Fibroblast of skin of abdomen (primary cell): ENCODE measurements at places on chromosomes 16 and 17.
A peak's percentile ranks its signal among the peaks of the same experiment; 100 is the strongest.

- peak; percentile 45 for DNase-seq
Observed at GRCh38 chr17:39229274-39229913, 3.6 kb upstream of the STAC2 start.

GRCh38 chr17:28324781-28325180, 5.8 kb downstream of the TMEM97 start:
- DNase-seq, result no peak

GRCh38 chr16:13936596-13937081, 16.7 kb downstream of the ERCC4 start:
- DNase-seq, result peak; percentile 67

DNA sequence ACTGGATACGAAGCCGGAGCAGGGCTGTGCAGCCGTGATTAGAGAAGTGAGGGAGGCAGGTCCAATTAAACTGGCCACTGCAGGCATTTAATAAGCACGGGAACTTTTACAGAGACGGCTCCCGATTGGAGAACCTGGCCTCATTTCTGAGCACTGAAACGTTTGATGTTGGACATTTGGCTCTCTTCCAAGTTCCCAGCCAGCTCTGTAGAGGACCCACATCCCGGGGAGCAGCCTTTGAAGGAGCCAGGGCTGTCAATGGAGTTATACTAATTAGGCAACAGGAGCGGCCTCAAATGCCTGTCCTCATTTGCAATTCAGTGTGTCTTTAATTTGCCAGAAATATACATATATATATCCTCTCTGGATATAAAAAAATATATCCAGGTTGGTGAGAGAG, 499.4 kb upstream of the C16orf82 start:
- DNase-seq, result no peak

GRCh38 chr17:42577140-42577531, 393 bp downstream of the PSMC3IP start:
- no peak for DNase-seq

- DNase-seq, result no peak
Observed at GRCh38 chr17:76537578-76538280, at the start of gene CYGB. CYGB (minus strand) TSS chr17:76537709; CDS start chr17:76537542, 167 bp downstream.

GRCh38 chr17:30600830-30601494, 123.8 kb downstream of the GOSR1 start:
- no peak for DNase-seq

DNA sequence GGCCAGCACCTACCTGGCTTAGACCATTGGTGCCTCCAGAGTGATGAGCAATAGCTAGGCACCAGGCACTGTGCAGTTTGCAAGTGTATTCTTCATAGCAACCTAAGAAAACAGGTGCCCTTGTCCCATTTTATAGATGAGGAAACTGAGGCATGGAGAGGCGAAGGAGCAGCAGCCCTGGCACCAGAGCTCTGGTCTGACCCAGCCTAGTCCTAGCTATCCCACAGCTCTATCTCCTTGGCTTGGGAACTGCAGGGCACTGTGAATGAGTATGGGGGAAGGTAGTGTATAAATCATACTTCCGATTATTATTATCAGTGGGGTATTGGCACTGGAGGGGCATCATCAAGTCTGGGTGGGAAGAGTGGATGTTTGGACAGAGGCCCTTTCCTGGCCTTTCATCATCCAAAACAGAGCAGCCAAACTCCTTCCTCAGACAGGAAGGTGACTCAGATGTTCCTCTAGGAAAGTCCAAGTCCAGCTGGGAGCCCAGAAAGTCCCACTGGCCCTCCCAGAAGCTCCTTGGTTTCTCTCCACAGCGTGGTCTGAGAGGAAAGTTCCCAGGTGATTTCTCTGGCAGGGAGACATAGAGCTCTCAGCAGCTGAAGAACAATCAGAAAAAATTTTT, 32.0 kb upstream of the PLLP start:
- DNase-seq, result peak; percentile 93

- no peak for DNase-seq
Observed at GRCh38 chr17:57443781-57444180, 187.5 kb downstream of the MSI2 start.

- DNase-seq, result no peak
Observed at GRCh38 chr16:22924492-22924891, 110.5 kb downstream of the HS3ST2 start.

- DNase-seq, result no peak
Observed at GRCh38 chr17:61335845-61336655, 63.6 kb upstream of the TBX2 start.

- DNase-seq, result no peak
Observed at GRCh38 chr16:79483336-79483735, 117.2 kb downstream of the MAF start.

GRCh38 chr16:22843856-22844255, 29.9 kb downstream of the HS3ST2 start:
- no peak for DNase-seq

GRCh38 chr17:16438557-16439302, 23.4 kb downstream of the TRPV2 start:
- peak; percentile 100 for DNase-seq

- DNase-seq, result no peak
Observed at GRCh38 chr16:55778757-55779156, 54.1 kb downstream of the CES1 start.

GRCh38 chr16:83937922-83938885, 14.8 kb upstream of the OSGIN1 start:
- DNase-seq, result peak; percentile 25

DNA sequence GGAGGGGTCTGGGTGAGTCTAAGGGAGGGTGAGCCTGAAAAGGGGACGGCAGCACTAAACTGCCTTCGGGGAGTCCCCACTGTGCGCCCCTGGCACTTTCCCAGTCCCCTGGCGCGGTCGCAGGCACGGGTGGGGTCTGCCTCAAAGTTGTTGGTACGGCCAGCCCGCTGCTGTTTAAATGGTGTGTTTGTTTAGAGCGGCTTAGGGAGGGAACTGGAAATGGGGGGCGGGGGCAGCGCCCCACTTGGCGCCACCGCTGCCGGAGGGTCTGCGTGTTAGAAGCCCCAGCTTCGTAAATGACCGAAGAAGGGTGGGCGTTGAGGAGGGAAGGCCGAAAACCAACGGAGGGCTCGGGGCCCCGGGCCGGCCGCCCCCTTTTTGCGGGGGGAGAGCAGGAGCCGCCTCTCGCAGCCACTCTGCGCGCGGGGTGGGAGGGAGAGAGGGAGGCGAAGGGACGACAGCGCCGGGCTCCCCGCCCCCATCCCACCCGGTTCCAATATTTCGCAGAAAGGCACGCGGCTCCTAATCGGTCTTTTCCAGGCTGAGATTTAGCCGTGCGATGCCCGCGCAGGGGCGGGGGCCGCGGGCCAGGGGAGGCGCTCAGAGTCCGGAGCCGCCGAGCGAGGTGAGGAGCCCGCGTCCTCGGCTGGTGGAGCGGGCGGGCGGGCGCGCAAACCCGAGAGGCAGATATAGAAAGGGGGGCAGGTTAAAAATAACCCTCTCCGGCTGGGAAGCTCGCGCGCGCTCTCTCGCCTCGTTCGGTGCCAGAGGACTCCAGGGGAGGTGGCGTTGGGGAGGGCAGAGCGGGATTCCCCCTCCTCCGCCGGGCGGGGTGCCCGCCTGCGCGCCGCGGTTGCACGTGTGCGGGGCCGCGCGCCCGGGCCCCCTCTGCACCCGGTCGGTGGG, 54.9 kb downstream of the SREBF1 start:
- DNase-seq, result peak; percentile 54

DNA sequence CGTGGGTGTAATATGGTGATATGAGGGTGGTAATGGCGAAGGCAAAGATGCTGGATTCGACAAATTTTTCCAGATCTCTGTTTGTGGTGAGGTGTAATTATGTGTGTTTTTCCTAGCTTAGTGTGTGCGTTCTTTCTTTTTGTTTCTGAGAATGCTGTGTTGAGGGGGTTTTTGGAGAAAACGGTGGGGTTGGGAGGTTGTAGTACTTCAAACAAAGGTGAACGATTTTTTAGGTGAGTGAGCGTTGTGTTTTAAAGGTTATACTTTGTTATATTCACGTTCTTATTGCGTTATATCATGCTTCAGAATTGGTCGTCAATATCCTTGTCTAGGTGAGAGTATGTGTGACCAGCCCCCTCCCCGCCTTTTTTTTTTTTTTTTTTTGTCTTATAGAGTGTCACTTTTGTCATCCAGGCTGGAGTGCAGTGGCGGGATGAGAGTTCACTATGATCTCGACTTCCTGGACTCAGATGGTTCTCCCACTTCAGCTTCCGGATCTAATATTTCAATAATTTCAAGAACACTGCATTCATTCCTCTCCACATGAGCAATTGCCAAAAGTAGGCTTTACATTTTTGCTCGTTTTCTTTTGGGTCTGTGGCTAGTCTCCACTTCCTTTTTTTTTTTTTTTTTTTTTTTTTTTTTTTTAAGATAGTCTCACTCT, 82.2 kb upstream of the RNU2-1 start:
- no peak for DNase-seq

GRCh38 chr16:79093554-79093967, 507.0 kb downstream of the MAF start:
- no peak for DNase-seq

- no peak for DNase-seq
Observed at GRCh38 chr17:17749025-17749772, 67.9 kb downstream of the RAI1 start.

GRCh38 chr16:974611-975261, 4.0 kb upstream of the LMF1 start:
- no peak for DNase-seq

GRCh38 chr16:21088646-21089538, 61.8 kb downstream of the DNAH3 start:
- peak; percentile 34 for DNase-seq

DNA sequence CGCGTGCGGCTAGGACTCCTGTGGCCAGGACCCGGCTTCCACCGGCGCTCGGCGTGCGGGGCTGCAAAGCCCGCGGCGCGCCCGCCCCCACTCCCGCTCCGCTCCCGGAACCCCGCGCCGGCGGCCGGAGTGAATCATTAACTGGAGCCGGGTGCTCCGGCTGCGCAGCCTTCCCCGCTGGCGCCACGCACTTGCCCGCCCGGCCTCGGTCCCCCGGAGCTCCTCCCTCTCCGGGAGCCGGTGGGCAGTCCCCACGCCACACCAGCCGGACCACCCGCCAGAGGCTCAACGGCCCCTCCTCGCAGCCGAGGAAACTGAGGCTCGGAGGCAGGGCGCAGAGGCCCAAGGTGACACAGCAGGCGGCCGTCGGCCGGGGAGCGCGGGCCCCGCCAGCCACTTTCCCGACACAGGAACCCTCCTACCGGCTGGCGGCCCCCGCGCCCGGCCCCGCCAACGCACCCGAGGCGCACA, 580 bp downstream of the BCAR1 start:
- peak; percentile 29 for DNase-seq

- DNase-seq, result no peak
Observed at GRCh38 chr17:55584055-55584685, 72.9 kb upstream of the SMIM36 start.

GRCh38 chr17:22443061-22443460, 750.7 kb downstream of the KCNJ18 start:
- no peak for DNase-seq

- DNase-seq, result peak; percentile 89
Observed at GRCh38 chr17:31156326-31156725, 61.5 kb downstream of the NF1 start.

- DNase-seq, result no peak
Observed at GRCh38 chr16:47045023-47045422, 71.5 kb upstream of the DNAJA2 start.

GRCh38 chr16:89034971-89035668, 58.1 kb upstream of the CBFA2T3 start:
- no peak for DNase-seq

DNA sequence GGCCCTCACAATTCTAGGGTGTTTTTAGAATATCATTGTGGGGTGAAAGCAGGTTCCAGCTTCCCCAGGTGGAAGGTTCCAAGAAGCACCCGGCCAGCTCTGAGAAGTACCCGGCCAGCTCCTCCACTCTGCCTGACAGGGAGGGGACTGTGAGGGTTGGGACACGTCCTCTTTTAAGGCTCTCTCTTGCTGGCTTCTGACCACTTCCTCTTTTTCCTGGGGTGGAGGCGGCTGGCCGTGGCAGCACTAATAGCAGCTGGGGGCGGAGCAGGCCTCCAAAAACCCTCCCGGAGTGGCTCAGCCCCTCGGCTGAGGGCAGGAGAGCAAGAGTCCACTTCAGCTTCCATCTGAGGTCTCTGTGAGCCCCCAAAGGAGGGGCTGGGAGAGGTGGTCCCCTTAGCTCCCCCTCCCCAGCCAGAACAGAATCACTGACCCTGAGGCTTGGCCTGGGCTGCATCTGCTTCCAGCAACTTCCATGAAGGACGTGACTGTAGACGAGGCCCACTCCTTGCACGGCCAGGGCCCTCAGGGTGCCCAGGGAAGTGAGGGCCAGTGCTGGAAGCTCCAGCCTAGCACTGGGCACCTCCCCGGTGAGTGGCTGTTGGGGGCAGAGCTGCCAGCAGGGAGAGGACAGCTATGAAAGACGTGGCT, 26.7 kb upstream of the PLCG2 start:
- DNase-seq, result no peak

GRCh38 chr16:54398986-54399385, 112.4 kb upstream of the IRX3 start:
- DNase-seq, result no peak

- DNase-seq, result no peak
Observed at GRCh38 chr16:13517841-13518240, 402.1 kb upstream of the ERCC4 start.

DNA sequence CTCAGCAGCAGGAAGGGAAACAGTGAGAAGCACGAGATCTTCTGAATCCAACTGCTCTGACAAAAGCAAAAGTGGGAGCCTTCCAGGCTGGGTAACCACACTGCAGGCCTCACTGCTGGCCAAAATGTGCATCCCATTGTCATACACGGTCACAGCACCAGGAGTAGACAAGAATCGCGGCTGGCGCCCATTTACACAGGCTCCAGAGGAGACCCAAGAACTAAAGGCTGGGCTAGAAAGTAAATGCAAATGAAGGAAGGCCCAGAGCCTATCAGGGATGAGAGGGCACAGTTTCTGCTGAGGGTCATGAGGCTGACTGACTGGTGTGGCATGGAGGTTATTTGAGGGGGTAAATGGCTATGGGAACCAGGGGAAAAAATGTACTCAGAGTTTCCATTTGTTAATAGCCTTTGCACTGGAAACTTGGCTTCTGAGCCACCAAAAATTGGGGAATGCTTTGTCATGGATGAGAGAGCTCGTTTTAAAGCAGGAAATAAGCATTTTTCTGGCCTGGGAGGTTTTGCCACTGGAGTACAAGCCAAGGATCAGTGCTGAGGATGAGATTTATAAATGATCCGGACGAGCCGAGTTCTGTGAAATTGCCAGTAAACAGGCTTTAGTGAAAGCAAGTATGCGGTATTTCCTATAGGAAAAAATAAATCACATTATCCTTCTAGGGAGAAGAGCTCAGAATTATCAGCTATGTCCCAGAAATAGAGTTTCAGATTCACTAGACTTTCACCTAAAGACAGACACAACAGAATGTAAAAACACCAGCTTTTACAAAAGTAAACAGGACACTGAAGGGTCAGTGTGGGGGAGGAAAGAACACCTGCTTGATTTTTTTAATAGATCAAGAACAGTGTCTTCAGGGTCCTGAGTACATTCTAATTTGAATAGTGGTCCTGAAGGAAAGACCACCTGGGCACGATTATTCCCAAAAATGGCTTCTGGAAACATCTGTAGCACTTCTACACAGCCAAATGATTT, 66.9 kb upstream of the GSG1L start:
- DNase-seq, result no peak
